Spleen (tissue), 13 donors: ENCODE measurements at places on chromosomes 3 and 15. TPM values are rescaled to one million over a fixed set of nuclear protein-coding genes. Genes with fewer than 3 reads are reported as not detected.

DNASE1L3 gene
- total RNA-seq: 222 TPM

KLHL40 gene
- total RNA-seq: not detected

PRSS50 gene
- total RNA-seq: 0.34 TPM

TXNRD3 gene
- total RNA-seq: 7.6 TPM

TJP1 gene
- 47.1 TPM for total RNA-seq

DAZL gene
- 0.30 TPM for total RNA-seq

DNA sequence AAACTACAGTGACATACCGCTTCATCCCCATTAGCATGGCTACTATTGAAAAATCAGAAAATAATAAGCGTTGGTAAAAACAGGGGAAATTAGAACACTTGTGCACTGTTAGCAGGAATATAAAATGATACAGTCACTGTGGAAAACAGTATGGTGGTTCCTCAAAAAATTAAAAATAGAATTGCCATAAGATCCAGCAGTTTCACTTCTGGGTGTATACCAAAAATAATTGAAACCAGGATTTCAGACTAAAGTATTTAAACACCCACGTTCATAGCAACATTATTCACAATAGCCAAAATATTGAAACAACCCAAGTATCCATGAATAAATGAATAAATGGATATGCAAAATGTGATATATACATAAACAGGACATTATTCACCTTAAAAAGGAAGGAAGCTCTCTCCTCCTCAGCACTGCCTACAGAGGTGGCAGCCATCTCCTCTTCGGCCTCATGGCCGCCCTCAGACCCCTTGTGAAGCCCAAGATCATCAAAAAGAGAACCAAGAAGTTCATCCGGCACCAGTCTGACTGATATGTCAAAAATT, 34.1 kb downstream of the NGLY1 start:
- no peak overlapping the region for H3K27ac ChIP-seq
- H3K36me3 ChIP-seq: peaks cover 35% of the 10 kb centered on the region
- H3K4me3 ChIP-seq: no peak overlapping the region
- H3K27me3 ChIP-seq: no peaks in the 10 kb centered on the region
- no peak for DNase-seq

GRCh38 chr3:125402639-125403038, 27.5 kb upstream of the ZNF148 start:
- H3K36me3 ChIP-seq: no peaks in the 10 kb centered on the region
- no peaks in the 10 kb centered on the region for H3K4me1 ChIP-seq
- no peaks in the 10 kb centered on the region for H3K27me3 ChIP-seq
- H3K27ac ChIP-seq: no peak overlapping the region
- DNase-seq: no peak

DNA sequence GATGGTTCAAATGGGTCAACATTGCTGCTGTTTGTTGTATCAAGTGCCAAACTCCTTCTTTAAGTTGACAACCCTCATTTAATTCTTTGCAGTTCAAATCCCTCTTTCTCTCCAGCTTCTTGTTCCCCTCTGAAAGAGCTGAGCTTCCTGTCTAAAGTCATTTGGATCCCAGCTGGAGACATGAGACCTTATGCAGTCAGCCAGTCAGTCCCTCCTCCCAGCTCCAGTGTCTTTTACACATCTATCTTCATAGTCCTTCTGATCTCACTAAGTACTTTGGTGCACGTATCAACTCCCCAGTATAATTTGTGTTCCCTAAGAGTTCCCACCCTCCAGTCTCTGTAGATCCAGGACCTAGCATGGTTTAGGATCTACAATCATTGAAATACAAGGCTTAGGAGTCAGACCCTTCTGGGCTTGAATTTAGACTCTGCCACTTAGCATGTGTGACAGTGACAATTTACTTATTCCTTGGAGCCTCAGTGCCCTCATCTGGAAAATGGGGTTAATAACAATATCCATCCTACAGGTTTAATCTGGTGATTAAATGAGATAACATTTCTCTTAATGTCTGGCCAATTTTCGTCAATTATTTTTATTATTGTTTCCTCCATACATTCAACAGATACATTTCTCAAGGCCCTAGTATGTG, 102.8 kb upstream of the SEMA6D start:
- H3K27ac ChIP-seq: no peak overlapping the region
- no peak for DNase-seq
- no peaks in the 10 kb centered on the region for H3K36me3 ChIP-seq
- no peaks in the 10 kb centered on the region for H3K4me1 ChIP-seq
- H3K27me3 ChIP-seq: no peaks in the 10 kb centered on the region

DNA sequence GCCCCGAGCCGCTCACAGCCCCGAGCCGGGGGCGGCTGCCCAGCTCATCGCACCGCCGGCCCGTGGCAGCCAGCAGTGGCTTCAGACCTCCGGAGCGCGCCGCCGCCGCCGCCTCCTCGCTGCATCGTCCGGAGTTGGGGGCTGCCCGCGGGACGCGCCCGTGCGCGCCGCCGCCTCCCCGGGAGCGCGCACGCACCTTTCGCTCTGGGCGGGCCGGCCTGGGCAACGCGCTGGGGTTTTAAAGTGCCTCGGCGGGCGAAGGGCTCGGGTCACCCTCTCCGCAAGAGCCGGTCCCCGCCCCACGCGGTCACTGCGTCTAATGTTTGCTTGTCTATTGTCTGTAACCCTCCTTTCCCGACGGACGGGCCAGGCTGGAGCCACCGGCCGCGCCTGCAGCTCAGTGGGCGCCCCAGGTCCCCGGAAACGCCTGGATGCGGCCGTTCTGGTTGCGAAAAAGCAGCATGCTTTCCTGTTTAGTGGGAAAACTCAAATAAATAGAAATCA, at the start of gene RYK:
TSS of gene RYK (minus strand) at position 143 of the 504 bp plus-strand sequence. CDS start 205 bp downstream, outside the sequence.
- peak; percentile 95 for DNase-seq
- peaks cover 49% of the 10 kb centered on the region for H3K4me1 ChIP-seq
- no peaks in the 10 kb centered on the region for H3K36me3 ChIP-seq

DNA sequence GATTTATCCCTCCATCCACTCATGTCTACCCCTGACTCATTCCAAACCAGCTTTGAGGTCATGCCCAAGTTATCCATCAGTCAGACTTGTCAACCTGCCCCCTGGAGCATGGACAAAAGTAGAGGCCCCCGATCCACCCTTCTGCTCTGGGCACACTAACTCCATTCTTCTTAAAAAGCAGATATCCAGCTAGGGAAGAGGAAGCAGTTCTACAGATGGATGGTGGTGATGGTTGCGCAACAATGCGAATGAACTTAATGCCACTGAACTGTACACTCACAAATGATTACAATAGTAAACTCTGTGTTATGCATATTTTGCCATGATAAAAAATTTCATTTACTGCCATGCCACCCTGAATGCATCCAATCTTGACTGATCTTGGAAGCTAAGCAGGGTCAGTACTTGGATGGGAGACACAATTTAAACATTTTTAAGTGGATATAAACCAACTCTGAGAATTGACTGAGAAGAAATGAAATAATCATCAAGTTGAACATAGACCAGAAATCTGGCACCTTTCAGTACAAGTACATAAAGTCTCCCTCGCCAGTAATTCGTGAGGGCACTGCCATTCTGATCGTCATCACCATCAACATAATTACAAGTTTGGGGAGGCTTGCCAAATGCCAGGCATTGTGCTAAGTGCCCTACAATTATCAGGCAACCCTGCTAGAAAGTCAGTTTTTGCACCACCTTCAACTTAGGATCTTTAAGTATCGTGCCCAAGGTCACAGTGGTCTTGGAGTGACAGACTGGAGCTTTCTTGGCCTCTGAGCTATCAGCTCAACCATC, 124.8 kb downstream of the ATP10A start:
- no peak overlapping the region for H3K4me3 ChIP-seq
- no peak for DNase-seq
- H3K27ac ChIP-seq: no peak overlapping the region
- H3K4me1 ChIP-seq: peaks cover 9% of the 10 kb centered on the region
- peaks cover 11% of the 10 kb centered on the region for H3K27me3 ChIP-seq

DNA sequence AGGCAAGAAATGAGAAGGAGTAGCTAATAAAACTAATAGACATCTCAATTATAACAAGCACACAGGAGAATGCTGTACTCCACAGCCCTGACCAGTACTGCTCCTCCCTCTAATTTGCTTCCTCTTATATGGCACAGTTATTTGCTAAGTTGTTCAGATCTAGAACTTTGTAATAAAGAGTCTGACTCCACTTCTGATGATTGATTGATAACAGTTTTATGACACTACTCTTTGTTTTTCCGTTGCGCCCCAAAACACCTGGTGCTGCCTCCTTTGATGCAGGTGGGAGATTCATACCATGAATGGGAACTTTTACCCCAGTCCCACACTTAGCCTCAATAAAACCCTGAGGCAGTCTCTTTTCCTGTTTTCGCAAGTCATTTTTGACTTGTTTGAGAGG, 777.7 kb downstream of the GBE1 start:
- no peak overlapping the region for H3K27ac ChIP-seq
- no peaks in the 10 kb centered on the region for H3K27me3 ChIP-seq
- H3K4me3 ChIP-seq: no peak overlapping the region
- H3K4me1 ChIP-seq: no peaks in the 10 kb centered on the region
- DNase-seq: no peak

- DNase-seq: no peak
- H3K27me3 ChIP-seq: peaks cover 9% of the 10 kb centered on the region
- H3K4me1 ChIP-seq: no peaks in the 10 kb centered on the region
- H3K36me3 ChIP-seq: peaks cover 8% of the 10 kb centered on the region
These were observed 4.8 kb downstream of the SCG5 start for GRCh38 chr15:32646291-32646690.

DNA sequence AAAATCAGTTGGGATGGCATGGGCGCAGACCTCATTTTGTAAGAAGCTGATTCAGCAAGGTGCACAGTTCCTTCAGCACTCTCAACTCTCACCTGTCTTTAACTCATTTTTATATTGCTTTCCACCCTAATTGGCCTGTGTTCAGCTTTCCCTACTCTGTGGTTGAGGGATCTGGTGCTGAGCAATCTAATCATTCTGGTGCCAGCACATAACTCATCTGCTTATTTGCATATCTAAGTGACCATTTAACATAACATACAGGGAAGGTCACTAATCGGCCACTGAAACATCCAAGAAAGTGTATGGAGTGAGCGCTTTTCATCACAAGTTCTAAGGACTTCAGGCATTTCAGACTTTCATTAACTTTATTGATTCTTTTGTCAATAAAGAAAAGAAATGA, 303.4 kb upstream of the ROPN1 start:
- H3K4me3 ChIP-seq: no peak overlapping the region
- H3K27ac ChIP-seq: no peak overlapping the region
- H3K4me1 ChIP-seq: peaks cover 18% of the 10 kb centered on the region
- no peaks in the 10 kb centered on the region for H3K27me3 ChIP-seq
- no peaks in the 10 kb centered on the region for H3K36me3 ChIP-seq

DNA sequence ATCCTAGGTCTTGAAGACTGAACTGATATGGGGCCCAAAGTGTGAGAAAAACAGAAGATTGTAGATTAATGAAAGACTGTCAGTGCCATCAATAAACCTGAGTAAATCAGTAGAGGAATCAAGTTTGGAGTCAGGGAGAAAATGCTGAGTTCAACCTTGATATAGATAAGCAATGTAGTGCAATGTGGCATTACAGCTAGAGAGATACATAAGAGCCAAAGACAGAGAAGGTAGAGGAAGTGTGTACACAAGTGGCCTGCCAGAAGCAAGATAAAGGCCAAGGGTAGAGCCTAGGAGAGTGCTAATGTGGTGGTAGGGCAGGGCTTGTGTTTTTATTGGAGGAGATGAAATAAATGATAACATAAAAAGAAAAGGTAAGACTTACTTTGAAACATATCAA, 26.0 kb upstream of the EID1 start:
- H3K27me3 ChIP-seq: no peaks in the 10 kb centered on the region
- no peak overlapping the region for H3K27ac ChIP-seq
- H3K4me3 ChIP-seq: no peak overlapping the region
- H3K4me1 ChIP-seq: no peaks in the 10 kb centered on the region
- DNase-seq: no peak

DNA sequence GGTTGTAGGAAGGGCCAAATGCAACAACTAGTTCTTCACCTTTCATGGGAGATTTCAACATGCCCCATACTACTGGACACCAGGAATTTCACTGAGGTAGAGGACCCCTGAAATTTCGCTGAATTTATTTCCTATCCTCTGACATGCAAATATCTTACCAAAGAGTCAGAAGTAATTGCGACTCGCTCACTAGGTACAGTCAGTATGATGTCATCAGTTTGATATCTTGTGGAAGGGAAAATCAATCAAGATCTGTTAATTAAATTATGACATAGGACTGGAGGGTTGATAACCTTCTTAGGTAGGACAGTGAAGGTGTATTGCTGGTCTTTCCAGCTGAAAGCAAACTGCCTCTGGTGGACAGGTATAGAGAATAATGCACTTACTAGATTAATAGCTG, 74.9 kb upstream of the TNIK start:
- no peak overlapping the region for H3K27ac ChIP-seq
- H3K4me3 ChIP-seq: no peak overlapping the region
- no peak for DNase-seq
- no peaks in the 10 kb centered on the region for H3K4me1 ChIP-seq

- H3K4me3 ChIP-seq: no peak overlapping the region
- no peaks in the 10 kb centered on the region for H3K36me3 ChIP-seq
- no peak for DNase-seq
- no peak overlapping the region for H3K27ac ChIP-seq
- H3K27me3 ChIP-seq: no peaks in the 10 kb centered on the region
These were observed 260.3 kb upstream of the TPM1 start for GRCh38 chr15:62782071-62782841.

DNA sequence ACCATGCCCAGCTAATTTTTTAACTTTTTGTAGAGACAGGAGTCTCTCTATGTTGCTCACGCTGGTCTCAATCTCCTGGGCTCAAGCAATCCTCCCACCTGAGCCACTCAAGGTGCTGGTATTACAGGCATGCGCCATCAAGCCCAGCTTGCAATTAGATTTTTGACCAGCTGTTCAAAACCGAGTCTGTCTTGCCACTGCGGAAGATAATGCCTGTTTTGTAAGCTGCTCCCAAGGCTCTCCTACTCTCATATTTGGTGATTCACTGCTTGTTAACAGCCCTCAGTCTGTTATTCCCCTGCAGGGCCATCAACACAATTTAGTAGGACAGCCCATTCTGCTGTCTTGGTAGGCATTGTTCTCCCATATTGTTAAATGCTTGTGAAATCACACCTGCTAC, 17.8 kb upstream of the MCCC1 start:
- DNase-seq: no peak
- no peaks in the 10 kb centered on the region for H3K27me3 ChIP-seq
- no peaks in the 10 kb centered on the region for H3K36me3 ChIP-seq
- H3K4me3 ChIP-seq: no peak overlapping the region
- no peak overlapping the region for H3K27ac ChIP-seq

DNA sequence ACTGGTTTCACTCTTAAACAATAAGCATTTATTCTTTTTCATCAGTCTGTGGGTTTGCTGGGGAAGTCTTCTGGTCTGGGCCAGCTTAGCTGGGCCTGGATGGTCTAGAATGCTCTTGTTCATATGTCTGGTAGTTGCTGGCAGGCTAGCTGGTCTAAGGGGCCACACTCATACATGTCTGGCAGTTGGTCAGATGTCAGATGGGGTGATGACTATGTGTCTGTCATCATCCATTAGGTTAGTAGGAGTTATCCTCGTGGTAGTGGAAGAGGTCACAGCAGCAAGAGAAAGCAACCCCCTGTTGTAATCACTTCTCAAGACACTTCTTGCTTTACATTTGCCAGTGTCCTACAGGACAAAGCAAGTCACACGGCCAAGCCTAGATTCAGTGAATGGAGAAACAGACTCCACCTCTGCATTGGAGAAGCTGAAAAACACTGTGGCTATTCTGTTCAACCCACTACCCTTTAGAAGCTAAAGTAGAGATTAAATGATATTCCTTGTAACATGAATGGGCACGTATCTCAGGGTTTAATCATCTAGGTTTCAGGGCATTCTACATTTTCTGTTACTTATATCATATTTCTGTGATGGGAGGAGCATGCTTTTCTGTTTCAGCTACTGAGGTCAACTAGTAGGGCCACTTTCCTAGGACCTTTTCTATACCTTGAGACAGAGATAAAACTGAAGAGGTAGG, 5.5 kb upstream of the ARID3B start:
- no peaks in the 10 kb centered on the region for H3K36me3 ChIP-seq
- no peak for DNase-seq
- peaks cover 10% of the 10 kb centered on the region for H3K4me1 ChIP-seq
- H3K27me3 ChIP-seq: no peaks in the 10 kb centered on the region
- no peak overlapping the region for H3K4me3 ChIP-seq
